G401 (cell line): ENCODE measurements at places on chromosomes 11 and 22.

GRCh38 chr11:9004183-9004926 is 554 bp upstream of the NRIP3 start:
- DNase-seq, result peak; percentile 32

DNA sequence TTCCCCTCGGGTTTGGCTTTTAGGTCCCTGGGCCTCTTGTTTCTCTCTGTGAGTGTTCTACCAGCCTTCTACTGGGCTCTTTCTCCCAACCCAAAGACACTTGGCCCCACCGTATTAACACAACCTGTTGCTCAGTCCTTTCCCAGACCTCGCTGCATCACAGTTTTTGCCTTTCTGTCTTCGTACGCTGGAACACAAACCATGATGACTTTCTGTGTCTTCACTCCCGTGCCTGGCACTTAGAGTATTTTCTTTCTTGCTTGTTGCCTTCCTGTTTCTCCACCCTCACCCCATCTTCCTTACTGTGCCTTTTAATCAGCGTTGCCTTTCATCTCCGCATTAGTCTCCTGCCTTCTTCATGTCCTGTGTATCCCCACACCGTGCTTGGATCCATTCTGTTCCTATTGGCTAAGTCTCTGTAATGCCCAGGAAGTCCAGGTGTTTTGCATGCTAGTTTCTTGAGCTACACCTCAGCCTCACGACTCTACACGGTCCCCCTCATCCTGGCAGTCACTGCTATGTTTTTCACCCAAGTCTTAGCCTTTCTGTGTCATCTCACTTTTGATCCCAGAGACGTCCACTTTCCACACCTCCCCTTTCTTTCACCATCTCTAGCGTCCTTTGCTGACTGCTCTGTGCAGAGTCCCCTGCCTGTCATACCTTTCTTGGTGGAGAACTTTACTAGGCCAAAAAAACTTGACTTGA is 1.6 kb downstream of the MARK2 start:
- DNase-seq, result no peak

GRCh38 chr11:69695581-69695980 is 8.2 kb downstream of the FGF19 start:
- no peak for DNase-seq

DNA sequence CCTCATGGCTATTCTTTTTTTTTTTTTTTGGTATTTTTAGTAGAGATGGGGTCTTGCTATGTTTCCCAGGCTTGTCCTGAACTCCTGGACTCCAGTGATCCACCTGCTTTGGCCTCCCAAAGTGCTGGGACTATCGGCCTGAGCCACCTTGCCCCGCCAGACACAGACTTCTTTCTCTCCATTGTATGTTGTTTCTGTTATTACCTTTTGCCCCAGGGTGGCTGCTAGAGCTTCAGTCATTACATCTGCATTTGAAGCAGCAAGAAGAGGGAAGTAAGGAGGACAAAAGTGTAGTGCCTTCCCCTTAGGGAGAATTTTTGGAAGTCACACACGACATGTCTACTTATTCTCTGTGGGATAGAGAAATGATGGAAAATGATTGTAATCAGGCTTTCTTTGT is 10.1 kb upstream of the OSBP start:
- no peak for DNase-seq

DNA sequence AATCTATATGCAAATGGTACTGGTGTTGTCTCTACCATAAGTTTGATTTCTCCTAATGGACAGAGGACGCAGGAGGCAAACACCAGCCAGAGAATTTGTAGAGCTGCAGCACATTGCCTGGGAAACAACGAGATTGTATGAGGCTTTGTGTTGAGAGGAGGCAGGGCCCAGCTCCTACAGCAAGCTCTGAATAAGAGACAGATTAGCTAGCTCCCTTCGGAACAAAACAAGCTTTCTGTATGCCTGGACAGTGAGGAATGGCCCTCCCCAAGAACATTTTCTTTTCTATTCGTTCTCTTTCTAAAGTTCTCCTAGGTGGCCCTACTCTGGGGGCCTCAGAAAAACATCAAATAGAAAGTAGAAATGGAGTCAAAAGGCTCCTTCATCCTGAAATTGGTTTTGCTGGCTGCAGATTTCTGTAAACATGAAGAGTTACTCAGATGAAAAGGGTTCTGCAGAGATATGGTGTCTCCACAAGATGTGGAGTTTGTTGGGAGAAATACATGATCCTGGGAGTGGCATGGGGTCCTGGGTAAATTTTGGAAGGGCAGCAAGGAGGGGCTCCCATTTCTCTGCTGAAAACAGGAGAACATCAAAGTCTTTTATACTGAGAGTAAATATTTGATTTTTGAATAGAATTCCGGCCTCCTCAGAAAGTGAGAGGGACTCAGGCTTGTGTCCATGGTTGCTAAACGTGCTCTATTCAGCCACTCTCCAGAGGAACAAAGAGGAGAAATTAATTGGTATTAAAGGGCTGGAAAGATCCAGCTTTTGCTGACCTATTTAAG is 6.8 kb upstream of the HEPACAM start:
- peak; percentile 26 for DNase-seq

- no peak for DNase-seq
Observed at GRCh38 chr11:79198898-79199250, 242.0 kb downstream of the TENM4 start.
